Activated T-cell treated with anti-CD3 and anti-CD28 coated beads for 24 hours (primary cell): ENCODE measurements at places on chromosomes 13 and 19.
A peak's percentile ranks its signal among the peaks of the same experiment; 100 is the strongest.

DNA sequence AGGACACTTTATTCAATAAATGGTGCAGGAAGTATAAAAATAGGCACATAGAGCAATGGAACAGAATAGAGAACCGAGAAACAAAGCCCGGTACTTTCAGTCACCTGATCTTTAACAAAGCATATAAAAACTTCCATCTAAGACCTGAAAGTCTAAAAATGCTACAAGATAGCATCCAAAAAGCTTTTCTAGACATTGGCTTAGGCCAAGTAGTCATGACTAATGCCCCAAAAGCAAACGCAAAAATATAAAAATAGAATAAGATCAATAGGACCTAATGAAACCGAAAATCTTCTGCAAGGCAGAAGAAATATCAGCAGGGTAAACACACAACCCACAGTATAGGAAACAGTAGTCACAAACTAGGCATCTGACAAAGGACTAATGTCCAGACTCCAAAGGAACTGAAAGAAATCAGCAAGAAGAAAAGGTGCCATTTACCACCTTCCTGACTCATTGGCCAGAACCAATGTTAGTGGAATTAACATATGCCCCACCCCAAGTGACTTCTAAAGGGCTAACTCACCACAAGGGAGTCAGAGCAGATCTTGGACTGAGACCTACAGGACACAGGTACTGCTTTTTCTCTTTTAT, 40.8 kb upstream of the CEACAM21 start:
- no peak for DNase-seq

- DNase-seq = no peak
These were observed 716 bp downstream of the SH2D3A start for GRCh38 chr19:6766357-6767080.

- no peak for DNase-seq
These were observed 49.1 kb upstream of the UQCRFS1 start for GRCh38 chr19:29262085-29262484.

- no peak for DNase-seq
These were observed 42.1 kb downstream of the ZNF146 start for GRCh38 chr19:36256853-36257519.

DNA sequence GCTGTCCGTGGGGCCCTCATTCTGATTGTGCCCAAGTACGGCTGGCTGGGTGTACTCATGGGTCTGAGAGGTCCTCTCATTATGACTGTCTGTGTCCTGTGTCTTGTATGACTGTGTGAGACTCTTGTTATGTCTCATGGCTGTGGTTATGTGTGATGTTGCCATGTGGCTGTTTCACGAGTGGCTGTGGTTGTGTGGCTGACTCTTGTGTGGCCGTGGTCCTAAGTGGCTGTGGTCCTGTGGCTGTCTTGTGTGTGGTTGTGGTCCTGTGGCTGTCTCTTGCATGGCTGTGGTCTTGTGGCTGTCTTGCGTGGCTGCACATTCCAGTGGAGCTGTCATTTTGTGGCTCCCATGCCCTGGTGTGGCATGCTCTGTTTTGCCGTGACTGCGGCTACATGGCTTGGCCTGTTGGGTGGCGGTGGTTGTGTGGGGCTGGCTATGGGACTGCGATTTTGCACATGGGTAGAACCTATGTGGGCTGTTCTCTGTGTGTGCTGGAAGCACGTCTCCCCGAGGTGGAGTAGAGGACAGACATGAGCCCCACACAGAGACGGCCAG, 2.5 kb downstream of the LYL1 start:
- DNase-seq = peak; percentile 61

DNA sequence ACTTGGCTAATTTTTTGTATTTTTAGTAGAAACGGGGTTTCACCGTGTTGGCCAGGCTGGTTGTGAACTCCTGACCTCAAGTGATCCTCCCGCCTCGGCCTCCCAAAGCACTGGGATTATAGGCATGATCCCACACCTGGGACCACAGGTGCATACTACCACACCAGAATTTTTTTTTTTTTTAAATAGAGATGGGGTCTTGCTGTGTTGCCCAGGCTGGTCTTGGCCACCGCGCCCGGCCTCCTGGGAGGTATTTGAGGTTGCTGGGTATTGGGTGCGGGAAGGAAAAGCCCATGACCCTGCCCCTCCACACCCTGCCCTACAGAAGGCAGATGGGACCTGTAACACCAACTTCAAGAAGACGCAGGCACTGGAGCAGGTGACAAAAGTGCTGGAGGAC, 13.6 kb downstream of the ACTMAP start:
- DNase-seq = no peak

DNA sequence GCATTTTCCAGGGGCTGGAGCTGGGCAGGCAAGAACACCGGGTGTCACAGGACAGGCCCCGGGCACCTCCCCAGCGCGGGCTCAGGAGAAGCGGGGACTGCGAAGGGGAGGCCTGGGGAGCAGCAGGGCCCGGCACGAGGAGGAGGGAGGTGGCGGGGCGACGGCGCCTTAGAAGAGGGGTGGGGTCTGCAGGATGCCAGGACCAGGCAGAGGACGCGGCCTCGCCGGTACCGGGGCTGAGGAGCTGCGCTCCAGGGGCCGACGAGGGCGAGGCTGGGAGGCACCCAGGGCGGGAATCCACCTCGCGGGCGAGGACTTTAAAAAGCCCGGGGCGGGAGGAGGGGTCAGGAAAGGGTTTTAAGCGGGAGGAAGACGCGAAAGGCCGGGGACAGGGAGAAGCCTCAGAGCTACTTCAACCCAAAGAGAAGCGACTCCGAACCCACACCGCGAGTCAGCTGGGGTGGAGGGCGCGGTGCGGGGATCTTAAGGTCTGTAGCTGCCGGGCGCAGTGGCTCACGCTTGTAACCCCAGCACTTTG, 665 bp downstream of the ZNF347 start:
- no peak for DNase-seq

GRCh38 chr19:29854033-29854432, 42.2 kb downstream of the CCNE1 start:
- no peak for DNase-seq

GRCh38 chr13:22561581-22561980, 619.2 kb upstream of the SGCG start:
- DNase-seq = no peak

GRCh38 chr13:96020931-96021330, 32.3 kb downstream of the UGGT2 start:
- DNase-seq = no peak

- DNase-seq = no peak
These were observed 174.6 kb upstream of the RNF113B start for GRCh38 chr13:98351636-98352035.

DNA sequence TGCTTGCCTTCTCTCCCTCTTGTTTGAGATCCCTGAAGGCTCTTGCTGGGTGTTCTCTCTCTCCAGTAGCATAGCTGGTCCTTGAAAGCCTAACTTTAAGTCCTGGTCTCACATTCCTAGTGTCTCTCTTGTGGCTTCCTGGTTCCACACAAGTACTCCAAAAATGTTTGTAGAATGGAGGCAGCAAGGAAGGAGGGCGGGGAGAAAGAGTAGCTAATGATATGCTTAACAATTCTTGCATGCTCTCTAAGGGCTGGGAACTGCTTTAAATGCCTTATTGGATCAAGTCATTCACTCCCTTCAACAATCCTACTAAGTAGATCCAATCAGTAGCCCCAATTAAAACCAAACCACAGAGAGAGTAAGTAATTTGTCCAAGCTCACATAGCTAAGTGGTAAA, 357.3 kb downstream of the KLF5 start:
- DNase-seq = no peak

DNA sequence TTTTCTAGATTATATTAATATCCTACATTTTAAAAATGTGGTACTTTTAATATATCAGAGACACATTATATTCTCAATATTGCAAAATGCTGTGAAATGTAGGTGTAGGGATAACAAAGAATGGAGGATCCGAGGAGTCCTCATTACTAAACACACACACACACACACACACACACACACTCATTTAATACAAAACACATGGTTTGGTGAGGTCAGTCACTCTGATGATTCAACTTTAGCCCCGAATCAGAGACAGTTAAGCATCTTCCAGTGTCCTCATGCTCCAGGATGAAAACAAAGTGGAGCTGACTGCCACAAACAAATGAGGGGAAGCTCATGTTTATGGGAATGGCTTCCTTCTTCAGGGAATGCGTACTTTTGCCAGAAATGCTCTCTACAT, 147.5 kb downstream of the CYSLTR2 start:
- no peak for DNase-seq

DNA sequence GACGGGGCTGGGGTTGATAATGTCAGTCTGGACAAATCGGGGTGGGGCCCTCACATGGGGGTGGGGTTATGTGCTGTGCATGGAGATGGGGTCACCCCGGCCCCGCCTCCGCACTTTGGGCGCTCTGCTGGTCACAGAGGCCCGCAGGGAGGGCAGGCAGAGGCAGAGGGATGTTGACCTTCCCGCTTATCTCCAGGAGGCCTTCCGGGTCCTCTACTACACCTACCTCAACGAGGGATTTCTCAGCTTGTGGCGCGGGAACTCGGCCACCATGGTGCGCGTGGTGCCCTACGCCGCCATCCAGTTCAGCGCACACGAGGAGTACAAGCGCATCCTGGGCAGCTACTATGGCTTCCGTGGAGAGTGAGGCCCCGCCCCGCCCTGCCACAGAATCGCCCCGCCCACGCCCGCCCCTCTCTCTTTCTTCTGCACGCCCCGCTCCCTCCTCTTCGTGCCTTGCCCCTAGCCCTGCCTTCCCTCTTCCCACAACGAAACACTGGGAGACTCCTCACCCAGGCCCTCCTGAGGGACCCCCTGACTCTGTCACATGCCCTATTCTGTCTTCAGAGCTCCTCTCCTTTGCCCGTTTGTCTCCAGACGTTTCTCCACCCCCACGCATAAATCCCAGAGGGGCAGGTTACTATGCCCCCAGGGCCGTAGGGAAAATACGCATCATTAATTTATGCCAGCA, 32.8 kb downstream of the TMEM161A start:
- DNase-seq = no peak

DNA sequence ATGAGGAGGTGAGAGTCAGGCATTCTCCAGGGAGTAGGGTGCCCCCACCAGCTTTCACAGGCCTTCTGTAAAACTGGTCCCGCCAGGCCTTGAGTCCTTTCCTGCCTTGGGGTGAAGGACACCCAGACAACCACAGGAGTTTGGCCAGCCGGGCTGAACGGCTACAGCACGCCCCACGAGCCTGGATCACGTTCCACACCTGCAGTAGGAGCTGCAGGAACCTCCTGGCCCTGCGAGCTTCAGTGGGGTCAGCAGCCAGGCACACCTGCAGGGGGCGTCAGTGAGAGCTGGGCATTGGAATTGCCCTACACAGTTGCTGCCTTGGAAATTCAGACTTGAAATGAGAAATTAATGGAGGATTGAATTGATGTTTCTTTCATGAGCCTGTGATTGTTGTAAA, 45.7 kb downstream of the COL4A2 start:
- no peak for DNase-seq

- DNase-seq = no peak
These were observed 23.7 kb upstream of the PLEKHF1 start for GRCh38 chr19:29641597-29641996.

- no peak for DNase-seq
These were observed 123.6 kb downstream of the ZAR1L start for GRCh38 chr13:32191452-32191998.

DNA sequence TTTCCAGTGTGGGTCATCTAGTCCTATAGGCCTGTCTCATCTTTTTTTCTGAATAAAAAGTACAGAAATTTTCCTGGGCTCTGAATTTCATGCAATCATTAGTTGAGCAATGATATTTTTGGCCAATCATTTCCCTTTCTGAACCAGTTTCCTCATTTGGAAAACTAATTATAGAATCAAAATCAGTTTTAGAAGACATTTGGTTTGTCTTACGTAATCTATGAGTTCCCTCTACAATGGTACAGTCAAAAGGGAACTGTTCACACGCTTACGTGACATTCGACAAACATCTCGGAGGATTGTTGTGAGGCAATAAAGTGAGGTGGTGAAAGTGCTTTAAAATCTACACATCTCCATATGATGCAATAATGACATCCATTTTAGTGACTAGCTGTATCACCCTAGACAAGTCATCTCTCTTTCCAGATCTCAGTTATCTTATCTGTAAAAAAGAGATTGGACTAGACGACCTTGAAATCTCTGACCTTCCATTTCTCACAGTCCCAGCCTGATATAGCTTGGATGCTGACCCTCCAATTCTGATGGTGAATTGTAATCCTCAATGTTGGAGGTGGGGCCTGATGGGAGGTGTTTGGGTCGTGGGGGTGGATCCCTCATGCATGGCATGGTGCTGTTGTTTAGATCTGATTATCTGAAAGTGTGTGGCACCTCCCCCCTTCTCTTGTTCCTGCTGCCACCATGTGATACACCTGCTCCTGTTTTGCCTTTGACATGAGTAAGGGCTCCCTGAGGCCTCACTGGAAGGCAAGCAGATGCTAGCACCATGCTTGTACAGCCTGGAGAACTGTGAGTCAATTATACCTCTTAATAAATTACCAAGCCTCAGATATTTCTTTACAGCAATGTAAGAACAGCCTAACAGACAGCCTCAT, 26.7 kb downstream of the FLT1 start:
- DNase-seq = no peak

DNA sequence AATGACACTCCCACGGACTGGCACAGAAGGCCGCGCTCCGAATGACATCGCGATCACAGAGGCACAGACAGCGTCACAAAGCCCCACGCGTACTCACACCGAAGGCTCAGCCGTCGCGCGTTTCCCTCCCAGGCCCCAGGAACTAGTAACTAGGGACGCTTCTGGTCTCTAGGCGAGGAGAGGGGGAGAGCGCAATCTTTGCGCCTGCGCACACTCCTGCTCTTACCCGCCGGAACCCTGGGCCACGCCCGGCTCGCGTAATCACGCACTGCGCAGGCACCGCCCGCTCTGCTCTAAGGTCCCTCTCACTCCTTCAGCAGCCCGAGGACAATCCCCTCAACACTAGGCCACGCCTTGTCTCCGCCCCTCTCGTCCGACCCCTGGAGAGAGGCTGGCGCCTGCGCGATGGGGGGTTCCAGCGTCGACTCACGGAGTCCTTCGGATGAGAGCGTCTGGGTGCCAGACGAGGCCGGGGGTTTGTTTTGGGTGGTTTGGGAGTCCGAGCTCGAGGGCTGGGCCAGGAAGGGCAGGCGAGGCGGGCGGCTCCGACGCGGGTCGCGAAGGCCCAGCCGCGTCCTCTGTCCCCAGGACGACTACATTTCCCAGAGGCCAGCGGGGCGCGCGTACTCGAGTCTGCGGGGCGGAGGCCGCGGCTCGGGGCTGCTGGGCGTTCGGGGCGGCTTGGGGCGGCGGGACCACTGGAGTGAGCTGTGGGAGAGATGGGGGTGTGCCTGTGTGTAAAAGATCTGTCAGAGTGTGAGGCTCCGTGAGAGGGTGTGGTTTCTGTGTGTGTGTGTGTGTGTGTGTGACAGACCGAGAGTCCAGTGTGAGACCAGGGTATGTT, at the start of gene ZNF471:
ZNF471 (plus strand) TSS at position 410 of the 844 bp plus-strand sequence. CDS start 3,717 bp downstream, outside the sequence.
- peak; percentile 77 for DNase-seq

GRCh38 chr19:46555628-46556280, 45.4 kb upstream of the CALM3 start:
- DNase-seq = no peak

DNA sequence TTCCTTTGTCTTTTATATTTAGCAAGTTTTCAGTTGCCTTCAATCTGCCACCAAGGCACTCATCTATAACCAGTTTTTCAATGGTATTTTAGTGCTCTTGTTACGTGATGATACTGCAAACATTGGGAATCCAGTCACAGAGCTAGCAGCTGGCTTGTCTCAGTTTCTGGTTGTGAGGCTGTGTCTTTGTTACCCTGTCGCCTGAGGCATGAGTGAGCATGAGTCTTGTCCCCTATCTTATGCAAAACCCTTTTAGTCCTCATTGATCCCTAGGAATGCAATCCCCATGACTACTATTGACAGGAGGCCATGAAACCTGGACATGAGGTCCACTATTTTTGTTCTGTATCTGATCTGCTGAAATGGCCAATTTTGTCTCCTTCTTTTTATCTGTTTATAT, 391.0 kb downstream of the LMO7 start:
- DNase-seq = no peak

GRCh38 chr13:20019043-20019442, 60.5 kb downstream of the ZMYM2 start:
- DNase-seq = no peak
